Upper lobe of left lung (tissue), 6 donors: ENCODE measurements at places on chromosomes 4 and X. TPM values are rescaled to one million over a fixed set of nuclear protein-coding genes. Genes with fewer than 3 reads are reported as not detected.

Gene OPRPN
- not detected for total RNA-seq

Gene FAM236A
- total RNA-seq, result not detected

Gene PNMA3
- 0.30 TPM for total RNA-seq

Gene ADH1B
- total RNA-seq, result 443 TPM

Gene NHSL2
- 17.8 TPM for total RNA-seq

Gene BEX1
- total RNA-seq, result not detected

Gene GNL3L
- 26.3 TPM for total RNA-seq
